ENCODE measurements at places on chromosomes 6 and 20.

DNA sequence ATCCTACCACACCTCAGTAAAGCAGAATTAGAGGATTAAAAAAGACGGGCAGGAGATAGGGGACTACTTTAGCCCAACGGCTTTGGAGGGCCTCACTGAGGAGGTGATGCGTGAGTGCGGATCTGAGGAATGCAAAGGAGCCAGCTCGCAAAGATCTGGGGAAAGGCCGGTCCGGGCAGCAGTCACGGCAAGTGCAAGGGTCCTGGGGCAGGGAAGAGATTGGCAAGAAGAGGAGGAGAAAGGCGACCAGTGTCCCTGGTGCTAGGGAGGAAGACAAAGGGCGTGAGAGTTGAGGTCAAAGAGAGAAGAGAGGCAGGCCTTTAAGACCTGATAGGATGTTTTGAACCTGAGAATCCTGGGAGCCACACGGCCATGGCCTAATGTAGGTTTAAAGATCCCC lies 86.8 kb downstream of the KCNB1 start:
- no peak for DNase-seq

DNA sequence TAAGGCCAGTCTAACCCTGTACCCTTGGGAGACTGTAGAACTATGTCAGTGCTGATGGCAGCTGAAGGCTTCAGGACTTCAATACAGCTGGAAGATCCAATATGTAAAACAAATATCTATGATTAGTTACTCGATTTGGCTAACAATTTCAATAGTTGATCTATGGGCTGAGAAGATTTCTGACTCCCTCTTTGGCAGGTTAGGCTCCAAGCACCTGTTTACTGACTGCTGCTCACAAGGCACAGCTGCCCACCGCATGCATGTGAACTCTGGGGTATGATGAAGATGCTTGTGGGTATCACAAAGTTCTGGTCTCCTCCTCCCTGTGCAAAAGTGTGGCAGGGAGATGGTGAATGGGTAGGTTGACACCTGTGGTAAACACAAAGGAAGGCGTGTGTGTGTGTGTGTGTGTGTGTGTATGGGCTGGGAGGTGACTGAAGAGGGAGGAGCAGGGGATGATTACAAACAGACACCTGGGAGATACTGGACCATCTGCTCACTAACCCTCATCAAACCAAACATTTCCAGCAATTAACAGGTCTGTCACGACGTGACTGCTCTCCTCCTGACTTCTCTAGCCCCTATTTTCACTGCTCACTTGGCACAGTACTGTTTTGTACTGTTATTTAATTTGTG lies 18.1 kb downstream of the ELMO2 start:
- DNase-seq: no peak

- DNase-seq: no peak
These were observed 94.6 kb downstream of the BANF2 start for GRCh38 chr20:17794400-17794799.

DNA sequence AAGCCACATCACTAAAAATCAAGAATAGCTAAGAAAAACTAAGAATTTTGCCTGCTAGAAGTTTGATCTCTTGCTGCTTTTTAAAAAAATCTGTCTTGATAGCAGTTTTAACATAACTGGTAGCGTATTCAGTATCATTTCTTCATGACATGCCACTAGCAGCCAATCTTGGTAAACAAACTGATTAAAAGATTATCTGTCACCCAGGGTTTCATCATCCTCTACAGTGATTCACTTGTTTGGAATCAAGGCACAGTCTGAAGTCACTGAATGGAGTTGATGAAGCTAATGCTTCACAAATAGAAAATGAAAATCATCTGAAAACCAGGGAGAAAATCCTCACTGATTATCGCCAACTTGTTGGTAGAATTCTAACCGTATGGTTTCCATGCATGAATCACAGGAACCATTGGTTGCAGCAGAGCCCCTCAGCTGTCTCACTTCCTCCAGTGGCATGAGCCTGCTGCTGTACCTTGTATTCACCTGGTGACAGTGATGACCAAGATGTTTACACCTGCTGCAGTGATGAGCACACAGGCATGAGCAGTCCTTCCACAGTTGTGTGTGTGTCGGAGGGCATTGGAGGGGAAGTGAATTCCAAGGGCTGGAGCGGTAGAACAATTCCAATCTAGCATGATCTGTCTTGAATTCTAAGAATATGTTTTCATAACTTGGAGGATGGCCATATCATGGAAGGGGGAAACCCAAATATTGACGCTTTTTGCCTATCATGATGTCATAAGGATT lies 275.0 kb downstream of the KHDC1L start:
- DNase-seq: no peak

DNA sequence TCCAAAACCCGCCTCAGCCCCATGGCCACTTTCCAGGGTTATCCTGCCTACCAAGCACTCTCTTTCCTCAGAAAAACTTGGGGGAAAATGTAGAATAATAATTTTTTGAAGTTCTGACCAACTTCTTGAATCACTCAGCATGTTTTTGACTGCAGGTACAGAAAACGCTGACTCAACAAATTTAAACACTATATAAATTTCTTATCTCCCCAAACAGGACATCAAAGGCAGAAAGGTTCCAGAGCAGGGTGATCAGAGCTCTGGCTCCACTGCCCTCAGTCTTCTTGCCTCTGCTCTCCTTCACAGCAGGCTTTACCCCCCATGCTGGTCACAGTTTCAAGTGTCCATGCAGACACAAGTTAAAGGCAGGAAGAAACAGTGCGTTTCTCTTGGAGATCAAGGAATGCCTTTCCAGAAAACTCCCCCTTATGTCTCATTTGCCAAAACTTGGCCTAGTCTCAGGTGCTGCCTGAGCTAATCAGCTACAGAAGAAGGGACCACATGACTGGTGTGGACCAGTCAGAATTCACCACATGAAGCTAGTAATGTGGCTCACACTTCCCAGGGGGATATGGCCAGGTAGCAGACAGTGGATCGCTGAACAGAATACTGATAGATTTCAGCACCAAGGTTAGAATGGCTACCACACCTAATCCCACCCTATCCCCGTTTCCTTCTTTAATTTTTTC lies 24.4 kb upstream of the SLC17A3 start:
- DNase-seq: no peak

GRCh38 chr6:125868252-125868651 lies 77.5 kb downstream of the NCOA7 start:
- DNase-seq: no peak

- DNase-seq: no peak
These were observed 20.5 kb downstream of the PTK7 start for GRCh38 chr6:43096451-43097097.

DNA sequence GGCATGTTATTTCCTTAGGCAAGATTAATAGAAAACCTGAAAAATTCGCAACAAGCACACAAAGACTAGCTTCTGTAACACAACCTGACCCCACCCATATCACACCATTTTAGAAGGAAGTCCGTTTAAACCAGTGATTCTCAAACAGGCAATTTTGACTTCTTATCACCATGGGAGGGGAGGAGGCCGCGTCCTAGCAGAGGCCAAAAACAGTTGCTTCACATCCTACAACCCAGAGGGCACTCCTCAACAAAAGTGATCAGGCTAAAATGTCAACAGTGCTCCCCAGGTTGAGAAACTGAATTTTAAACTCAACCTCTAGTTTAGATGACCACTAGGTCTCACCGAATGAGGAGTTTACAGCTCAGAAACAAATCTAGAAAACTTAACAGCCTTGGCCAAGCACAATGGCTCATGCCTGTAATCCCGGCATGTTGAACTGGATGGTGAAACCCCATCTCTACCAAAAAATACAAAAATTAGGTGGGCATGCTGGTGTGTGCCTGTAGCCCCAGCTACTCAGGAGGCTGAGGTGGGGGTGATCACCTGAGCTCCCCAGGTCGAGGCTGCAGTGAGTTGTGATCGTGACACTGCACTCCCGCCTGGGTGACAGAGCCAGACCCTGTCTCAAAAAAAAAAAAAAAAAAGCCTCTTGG lies 3.4 kb downstream of the SNX5 start:
- DNase-seq: no peak

- no peak for DNase-seq
These were observed 666.7 kb downstream of the EPM2A start for GRCh38 chr6:145068577-145068976.

DNA sequence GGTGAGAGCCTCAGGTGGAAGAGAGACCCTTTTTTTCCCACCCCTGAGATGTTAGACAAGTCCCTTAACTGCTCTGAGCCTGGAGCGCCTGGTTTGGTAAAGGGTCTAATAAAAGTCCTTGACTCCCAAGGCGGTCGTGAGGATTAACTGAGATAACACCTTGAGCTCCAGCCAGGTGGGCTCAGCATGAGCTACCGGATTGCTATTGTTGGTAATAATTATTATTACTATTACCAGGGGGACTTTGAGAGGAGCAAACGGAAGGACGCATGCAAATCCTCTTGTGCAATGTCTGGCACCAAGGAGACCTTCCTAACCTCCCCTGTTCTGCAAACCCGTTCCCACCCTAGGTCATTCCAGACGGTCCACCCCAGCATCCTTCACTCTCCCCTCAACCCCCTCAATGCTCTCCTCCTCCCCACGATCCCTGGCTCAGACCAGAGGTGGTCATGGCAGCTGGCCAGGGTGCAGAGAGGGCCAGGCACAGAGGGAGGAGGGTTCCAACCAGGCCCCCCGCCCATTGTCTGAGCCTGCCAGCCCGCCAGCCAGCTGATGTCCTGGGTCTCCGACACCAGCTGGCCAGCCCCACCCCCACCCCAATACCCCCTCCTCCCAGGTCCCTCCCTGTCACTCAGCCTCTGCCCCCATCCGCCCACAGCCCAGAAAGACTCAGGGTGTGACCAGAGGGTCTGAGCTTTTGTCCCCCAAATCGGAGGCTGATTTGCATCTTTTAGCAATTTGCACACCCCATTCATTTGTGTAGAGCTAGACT lies 14.3 kb upstream of the CBFA2T2 start:
- no peak for DNase-seq

GRCh38 chr6:38079537-38079936 lies 260.0 kb downstream of the ZFAND3 start:
- no peak for DNase-seq

- DNase-seq: no peak
These were observed 12.4 kb upstream of the KIF25 start for GRCh38 chr6:167984876-167985604.

DNA sequence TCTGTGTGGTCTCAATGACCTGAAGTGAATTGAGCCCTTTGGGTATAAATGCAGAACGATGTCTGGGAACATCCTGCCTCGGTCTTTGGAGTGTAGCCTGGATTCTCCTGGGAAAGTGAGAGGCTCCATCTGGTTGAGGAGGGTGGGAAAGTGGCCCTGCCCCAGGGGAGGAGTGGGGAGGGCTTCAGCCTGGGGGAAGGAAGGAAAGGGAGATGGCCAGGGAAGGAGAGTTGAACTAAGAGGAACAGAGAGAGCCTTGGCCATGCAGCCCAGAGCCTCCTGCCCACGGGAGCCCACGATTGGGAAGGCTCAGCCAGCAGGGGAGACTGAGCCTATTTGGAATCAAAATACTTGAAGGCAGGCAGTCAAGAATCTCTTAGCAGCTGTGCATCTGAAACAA lies 2.3 kb upstream of the EPB41L1 start:
- no peak for DNase-seq

- no peak for DNase-seq
These were observed 154.2 kb upstream of the QKI start for GRCh38 chr6:163260111-163260895.

DNA sequence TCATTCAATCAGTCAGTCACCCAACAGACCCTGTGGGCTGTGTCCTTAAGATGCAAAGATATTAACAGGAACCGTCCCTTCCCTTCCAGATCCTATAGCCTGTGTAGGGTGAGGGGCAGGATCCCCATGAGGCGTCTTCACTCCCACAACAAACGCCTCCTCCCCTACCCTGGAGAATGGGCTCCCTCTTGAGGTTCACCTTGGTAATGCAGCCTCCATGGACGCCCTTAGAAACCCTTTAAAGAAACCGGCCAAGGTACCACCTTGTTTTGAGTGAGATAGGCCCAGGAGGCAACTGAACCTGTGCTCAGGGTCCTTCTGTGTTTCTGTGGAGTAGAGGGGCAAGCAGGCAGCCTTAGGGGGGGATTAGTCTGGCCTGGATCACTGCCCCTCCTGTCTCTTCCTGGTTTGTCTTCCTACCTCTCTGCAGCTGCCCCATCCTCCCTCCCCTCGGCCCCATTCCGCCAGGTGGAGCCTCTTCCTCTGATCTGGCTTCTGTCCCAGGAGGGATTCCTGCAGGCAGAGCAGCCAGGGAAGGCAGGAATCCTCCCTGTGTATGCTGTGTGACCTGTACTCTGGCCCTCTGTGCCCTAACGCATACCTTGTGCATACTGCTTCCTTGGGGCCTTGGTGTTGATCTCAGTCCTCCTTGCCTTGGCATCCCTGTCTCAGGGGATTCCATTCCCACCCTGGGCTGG lies 6.6 kb upstream of the GUCA1A start:
- DNase-seq: peak; percentile 77

DNA sequence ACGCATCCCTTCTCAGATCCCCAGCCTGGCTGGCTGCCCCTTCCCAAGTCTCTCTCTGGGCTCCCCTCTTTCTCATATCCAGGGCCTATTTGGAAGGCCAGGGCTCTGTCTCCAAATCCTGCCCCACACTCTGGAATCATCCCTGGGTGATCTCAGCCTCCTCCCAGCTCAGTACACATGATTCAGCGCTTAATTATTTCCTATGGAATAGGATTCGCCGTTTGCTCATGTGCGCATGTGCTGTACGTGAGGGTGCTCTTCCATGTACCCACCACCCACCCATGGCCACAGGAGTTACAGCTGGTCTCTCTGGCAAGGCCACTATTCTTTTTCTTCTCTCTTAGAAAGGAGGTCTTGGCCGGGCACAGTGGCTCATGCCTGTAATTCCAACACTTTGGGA lies 81.7 kb upstream of the FOXP4 start:
- DNase-seq: no peak

DNA sequence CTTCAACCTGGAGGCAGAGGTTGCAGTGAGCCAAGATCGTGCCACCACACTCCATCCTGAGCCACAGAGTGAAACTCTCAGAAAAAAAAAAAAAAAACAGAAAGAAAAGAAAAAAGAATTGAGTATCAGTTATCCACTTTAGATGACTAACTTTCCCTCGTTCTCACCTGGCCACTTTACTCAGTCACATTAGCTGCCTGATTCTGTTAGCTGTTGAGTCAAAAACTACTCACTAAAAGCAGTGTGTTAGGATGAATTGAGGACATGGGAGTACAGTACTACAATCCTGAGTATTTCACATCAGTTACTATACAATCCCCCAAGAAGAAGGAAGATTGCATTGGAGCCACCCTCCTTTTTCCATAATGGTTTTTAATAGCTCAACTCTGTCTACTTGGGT lies 114.6 kb downstream of the ADAT2 start:
- DNase-seq: no peak

- DNase-seq: peak; percentile 39
These were observed 59.2 kb upstream of the PRSS16 start for GRCh38 chr6:27188061-27188884.

DNA sequence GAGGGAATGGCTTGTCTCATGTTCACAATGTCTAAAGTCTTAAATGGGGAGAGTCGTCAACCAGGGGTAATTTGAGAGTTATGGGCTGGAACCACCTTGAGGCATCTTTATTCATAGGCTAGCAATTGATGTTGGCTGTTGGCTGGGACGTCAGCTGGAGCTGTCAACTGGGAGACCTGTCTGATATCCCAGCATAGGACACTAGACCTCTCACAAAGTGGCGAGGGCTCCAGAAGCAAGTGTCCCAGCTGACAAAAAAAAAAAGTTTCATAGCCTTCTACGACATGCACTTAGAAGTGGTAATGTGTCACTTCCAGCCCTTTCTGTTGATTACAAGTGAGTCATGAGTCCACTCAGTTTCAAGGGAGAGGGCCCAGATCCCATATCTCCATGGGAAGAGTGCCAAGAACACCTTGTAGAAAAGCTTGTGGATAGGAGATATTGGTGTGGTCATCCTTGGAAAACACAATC lies 278.0 kb downstream of the ESR1 start:
- DNase-seq: no peak

- DNase-seq: no peak
These were observed 1849.3 kb upstream of the DEFB115 start for GRCh38 chr20:29408034-29408695.

- DNase-seq: no peak
These were observed 288.7 kb upstream of the PRDM1 start for GRCh38 chr6:105797286-105797979.

Data from activated naive CD4-positive, alpha-beta T cell treated with Interleukin-2 at 50 U/mL for 16 hours (primary cell).